ENCODE measurements at places on chromosomes 1 and 21.

DNA sequence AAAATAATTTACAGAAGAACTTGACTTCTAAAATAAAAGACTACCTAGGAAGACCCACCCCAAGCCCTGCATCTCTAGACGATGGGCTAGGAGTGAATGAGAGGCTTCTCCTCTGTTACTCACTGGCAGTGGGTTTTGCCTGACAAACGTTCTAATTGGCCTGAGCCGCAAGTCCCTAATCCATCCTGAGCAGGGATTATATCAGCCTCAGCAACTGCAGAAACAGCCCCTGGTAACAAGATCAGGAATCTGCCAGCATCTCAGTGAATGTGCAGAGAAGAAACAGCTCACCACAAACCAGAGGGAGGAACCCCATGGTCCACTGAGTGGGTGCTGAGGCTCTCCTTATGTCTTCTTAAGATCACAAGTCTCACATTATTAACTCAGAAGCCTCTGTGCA, 240.6 kb downstream of the BRINP2 start:
- no peak for DNase-seq

DNA sequence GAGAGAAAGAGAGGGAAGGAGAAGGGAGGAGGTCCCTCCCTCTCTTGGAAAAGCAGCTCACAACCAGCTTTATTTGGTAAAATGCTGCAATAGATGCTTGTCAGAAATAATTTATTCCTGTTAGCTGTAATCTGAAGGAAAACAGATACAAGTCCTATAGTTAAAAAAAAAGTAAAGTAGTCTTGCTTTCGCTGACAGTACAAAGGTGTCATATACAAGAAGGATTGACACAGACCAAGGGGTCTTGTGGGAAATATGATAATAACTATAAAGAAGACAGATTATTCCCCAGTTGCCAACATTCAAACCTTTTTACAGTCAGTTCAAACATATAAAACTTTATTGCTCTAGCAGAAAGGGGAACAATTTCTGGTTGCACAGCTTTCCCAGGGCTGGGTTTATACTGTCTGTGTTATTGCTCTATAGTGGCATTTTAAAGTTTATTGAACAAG, 145.0 kb downstream of the PBX1 start:
- no peak for DNase-seq

DNA sequence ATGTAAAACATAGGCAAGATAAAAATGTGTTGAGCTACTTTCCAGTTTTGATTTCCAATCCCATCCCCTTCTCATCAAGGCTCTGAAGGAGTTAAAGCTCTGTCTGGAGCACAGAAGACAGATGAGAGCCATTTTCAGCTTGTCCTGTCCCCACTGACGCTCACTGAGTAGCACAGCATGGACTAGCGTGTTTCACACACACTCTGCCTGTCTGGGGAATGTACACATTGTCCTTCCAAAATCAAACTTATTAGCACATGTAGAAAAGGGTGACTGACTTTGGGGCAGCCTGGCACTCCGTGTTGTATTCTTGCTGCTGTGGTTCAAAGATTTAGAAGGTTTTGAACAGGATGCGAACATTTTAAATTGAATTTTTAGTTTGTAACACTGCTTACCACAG, 139.2 kb downstream of the NEK7 start:
- no peak for DNase-seq

DNA sequence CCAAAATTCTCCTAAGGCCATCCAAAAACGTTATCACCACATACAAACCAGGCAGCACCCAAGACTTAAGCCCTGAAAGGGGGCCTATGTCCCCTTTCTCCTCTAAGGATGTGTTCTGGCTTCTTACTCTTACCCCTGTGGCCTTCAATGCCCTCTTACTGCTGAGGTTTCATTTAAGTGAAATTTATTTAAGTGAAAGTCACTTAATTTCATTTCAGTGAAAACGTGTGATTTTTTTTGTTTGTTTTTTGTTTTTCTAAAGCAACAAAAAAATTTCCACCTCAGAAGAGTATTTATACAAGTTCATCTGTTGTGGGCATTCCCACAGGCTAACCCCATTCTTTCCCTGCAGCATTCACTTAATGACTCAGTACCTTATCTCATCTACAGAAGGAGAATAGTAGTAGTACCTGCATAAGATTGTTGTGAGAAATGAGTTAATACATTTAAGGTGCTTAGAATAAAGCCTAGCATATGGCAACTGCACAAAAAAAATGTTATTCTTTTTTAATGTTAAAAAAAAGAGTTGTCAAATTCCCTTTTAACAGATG, 220.6 kb downstream of the CHRM3 start:
- DNase-seq, result no peak

GRCh38 chr1:178652506-178653490, 72.2 kb upstream of the RALGPS2 start:
- DNase-seq, result no peak

DNA sequence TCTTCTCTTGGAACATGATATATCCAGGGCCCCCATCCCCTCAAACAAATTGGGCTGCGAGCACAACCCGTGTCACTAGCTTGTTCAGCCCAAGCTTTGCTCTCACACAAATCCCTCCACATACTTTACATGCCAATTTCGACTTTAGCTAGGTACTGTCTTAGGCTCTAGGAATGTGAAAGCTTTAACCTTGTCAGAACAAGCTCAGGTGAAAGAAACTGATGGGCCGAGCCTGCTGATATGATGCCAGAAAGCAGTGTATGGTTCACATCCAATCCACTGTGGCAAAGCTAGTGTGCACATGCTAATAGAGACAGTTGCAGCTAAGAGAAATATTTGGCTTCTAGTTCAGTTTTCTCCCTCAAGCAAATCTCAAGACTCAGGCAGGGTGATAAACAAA, 79.5 kb downstream of the TNFSF18 start:
- DNase-seq, result no peak

- DNase-seq, result no peak
Observed at GRCh38 chr1:95553595-95553994, 319.6 kb downstream of the RWDD3 start.

GRCh38 chr1:24605534-24606295, 37.4 kb upstream of the SRRM1 start:
- no peak for DNase-seq

DNA sequence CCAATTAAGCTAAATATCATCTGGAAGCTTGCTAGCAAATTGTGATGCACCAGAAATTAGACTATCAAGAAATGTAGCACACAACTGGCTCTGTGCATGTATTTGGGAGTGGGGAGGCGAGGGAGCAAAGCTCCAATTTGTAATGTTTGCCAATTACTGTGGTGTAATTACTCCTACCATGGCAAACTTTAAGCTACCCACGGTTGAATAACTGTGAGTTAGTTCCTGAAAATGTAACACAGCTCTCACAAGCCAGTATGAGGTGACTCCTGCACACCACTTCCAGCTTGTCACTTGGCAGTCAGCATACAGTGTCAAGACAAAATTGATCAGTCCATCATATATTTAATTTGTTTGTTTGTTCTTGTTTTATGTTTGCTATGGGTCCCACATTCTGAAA, 141.2 kb downstream of the TM2D1 start:
- DNase-seq, result no peak

- no peak for DNase-seq
Observed at GRCh38 chr1:6890686-6891085, 105.4 kb downstream of the CAMTA1 start.

DNA sequence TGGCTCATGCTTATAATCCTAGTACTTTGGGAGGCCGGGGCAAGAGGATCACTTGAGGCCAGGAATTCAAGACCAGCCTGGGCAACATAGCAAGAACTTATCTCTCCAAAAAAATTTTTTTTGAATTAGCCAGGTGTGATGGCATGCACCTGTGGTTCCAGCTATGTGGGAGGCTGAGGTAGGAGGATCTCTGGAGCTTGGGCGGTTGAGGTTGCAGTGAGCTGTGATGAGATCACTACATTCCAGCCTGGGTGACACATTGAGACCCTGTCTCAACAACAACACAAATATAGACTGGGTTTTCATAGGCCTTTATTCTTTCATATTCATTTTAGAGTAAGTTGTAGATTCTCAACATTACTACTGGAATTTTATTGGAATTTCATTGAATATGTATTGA, 12.8 kb downstream of the MED18 start:
- no peak for DNase-seq

DNA sequence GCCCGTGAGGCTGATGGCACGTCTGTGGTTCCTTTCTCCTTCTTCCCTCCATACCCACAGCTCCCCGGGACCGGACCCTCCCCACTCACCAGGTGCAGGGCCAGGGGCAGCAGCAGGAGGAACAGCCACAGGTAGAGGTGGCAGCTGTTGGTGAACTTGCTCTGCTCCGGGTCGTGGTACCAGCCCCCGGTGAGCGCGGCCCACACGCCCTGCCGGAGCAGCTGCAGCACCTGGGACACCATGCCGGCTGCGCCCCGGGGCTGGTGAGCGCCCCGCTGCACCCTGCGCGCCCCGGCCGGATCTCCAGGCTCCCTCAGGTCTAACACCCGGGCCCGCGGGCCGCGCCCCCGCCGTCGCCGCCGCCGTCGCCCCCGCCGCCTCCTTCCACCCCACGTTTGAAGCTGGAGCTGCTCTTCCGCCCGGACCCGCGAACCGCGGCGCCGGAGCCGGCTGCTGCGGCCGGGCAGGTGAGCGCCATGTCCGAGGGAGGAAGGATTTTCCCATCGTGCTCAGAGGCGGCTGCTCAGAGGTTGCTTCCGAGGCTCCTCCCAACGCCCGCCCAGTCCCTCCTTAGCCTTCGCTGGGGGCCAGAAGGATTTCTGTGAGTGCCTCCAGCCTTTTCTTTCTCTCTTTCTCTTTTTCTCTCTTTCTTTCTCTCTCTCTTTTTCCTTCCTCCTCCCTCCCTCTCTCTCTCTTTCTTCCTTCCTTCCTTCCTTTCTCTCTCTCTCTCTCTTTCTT, at the start of gene PCNX2:
Gene PCNX2, minus strand, starts transcription at position 489 of the 738 bp plus-strand sequence. Its CDS starts 247 bp downstream, at position 242.
- DNase-seq, result peak; percentile 60

DNA sequence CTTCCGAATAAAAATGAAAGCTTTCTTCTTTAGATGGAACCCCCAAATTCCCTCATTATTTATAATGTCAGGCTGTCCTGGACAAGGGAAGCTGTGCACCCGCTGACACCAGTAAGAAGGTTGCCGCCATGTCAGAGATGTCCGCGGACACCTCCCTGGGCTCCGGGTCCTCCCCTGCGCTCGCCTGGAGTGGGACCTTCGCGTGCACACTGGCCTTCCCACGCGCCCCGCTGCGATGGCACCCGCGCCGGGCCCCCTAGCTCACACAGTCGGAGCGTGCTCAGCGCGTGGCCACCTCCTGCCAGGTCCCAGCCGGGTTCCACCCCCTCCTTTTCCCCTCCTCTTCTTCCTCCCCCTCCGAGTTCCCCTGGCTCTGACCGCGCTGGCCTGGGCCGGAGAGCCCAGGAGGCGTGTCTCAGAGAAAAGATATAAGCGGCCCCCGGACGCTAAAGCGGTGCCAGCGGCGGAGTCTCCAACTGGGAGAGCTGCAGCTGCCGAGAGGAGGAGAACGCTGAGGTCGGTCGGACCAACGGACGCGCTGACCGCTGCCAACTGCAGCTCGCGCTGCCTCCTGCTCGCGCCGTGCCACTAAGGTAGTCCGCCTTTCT, at the start of gene G0S2:
Gene G0S2, plus strand, starts transcription at position 456 of the 608 bp plus-strand sequence. CDS start 273 bp downstream, outside the sequence.
- no peak for DNase-seq

GRCh38 chr21:44938772-44939531, 877 bp upstream of the SLX9 start:
- no peak for DNase-seq

- DNase-seq, result no peak
Observed at GRCh38 chr1:115463347-115463746, 125.3 kb upstream of the NGF start.

- DNase-seq, result no peak
Observed at GRCh38 chr1:31444725-31445448, 31.9 kb downstream of the SERINC2 start.

GRCh38 chr1:61051719-61052394, 30.5 kb upstream of the NFIA start:
- DNase-seq, result no peak

- no peak for DNase-seq
Observed at GRCh38 chr1:27633640-27634176, 1.3 kb downstream of the FGR start.

DNA sequence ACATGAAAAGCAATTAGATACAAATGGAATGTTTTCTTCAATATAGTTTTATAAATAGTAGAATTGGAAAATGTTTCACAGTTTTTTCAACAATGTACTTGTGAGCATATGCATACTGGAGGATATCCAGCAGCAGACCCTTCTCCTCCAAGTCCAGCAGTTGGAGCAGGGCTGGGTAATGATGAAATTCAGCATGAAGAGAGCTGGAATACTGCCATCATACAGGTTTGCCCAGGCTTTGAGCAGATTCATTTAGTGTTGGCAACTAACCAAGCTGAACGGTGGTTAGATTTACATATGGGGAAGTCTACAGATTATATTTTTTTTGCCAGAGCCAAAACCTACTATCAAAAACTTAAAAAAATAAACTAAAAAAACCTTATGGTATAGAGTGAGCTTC, 38.3 kb downstream of the WDR3 start:
- no peak for DNase-seq

- DNase-seq, result no peak
Observed at GRCh38 chr1:3730543-3731247, 21.6 kb upstream of the CCDC27 start.

GRCh38 chr1:2937805-2938204, 83.5 kb upstream of the ACTRT2 start:
- DNase-seq, result no peak

DNA sequence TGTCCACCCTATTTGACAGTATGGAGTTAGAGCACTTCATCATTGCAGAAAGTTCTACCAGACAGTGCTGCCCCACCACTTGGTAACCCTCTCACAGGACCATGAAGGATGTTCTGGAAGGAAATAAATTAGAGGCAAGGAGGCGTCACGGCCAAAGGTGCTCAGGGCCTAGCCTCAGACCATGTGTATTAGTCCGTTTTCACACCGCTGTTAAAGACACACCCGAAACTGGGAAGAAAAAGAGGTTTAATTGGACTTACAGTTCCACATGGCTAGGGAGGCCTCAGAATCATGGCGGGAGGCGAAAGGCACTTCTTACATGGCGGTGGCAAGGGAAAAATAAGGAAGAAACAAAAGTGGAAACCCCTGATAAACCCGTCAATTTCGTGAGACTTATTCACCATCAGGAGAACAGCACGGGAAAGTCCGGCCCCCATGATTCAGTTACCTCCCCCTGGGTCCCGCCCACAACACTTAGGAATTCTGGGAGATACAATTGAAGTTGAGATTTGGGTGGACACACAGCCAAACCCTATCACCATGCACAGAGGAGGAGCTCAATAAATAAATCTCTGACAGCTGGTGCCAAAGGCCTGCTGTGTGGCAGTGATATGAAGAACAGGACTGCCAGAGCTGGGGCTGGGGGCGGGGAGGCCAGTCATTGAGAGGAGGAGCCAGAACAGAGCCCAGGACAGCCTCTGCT, 75.8 kb downstream of the FHAD1 start:
- no peak for DNase-seq

GRCh38 chr1:42971841-42972291, 13.2 kb upstream of the SLC2A1 start:
- DNase-seq, result no peak

- DNase-seq, result no peak
Observed at GRCh38 chr1:2460996-2461751, 14.9 kb upstream of the PLCH2 start.

Measured in stimulated activated CD8-positive, alpha-beta memory T cell treated with anti-CD3 and anti-CD28 coated beads, Interleukin-7, amount 100 ng/mL, for 4 hours (primary cell).